ENCODE measurements at places on chromosomes 5 and 9.

DNA sequence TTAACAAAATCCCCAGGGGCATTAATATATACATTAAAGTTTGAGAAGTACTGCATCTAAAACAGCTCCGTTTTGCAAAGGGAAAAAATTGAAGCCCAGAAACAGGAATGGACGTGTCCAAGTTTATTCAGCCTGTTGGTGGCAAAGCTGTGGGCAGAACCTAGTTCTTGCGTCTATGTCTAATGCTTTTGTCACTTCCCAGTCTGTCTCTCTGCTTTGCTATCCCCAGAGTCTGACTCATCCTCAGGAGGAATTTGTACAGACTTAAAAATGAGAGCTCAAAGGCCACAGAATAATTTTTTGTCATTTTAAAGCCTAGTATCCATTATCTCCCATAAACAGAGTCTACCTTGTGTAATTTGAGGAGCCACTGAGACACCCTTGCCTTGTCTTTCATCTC is 330.9 kb upstream of the GRIA1 start:
- DNase-seq: no peak

DNA sequence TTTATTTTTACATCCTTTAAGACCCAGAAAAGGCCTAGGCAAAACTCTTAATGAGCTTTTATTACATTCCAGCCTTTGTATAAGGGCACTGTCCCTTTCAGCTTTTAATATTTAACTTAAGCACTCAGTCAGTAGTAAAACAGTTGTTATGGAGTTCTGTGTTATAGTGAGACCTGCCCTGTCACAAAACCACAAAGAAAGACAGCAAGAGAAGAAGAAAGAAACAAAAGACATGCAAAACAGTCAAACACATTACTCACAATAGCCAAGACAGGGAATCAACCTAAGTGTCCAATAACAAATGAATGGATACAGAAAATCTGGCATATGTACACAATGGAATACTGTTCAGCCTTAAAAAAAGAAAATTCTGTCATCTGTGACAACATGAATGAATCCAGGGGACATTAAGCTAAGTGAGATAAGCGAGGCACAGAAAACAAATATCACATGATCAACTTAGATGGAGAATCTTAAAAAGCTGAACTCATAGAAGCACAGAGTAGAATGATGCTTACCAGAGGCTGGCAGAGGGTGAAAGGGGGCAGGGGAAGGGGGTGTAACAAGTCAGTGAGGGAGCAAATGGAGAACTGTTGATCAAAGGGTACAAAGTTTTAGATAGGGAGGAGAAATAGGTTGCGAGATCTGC is 63.8 kb upstream of the CCNG1 start:
- no peak for DNase-seq

- DNase-seq: no peak
Measured at GRCh38 chr5:179415291-179416060, 70.2 kb upstream of the ADAMTS2 start.

DNA sequence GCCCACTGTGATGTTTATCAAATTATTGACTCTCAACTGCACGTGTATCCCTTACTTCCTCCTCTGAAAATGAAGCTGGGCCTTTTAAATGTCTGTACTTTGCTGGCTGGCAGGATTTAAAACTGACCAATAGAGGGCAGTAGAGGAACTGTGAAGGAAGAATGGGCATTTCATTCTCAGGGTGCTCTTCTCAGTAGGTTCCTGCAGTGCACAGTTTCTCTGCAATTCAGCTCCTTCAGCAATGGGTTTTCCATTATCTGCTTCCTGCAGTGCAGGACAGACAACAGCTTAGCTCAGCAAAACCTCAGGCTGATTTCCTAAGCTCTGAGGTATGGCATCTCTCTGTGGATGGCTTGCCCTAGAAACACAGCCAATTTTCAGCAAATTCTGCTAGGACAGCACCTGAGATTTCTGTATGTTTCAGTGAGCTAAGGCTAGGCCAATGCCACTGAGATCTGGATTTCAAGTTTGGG is 298.4 kb upstream of the PRDM9 start:
- DNase-seq: no peak

GRCh38 chr9:120619751-120620655 is 40.0 kb upstream of the CDK5RAP2 start:
- peak; percentile 10 for DNase-seq

GRCh38 chr5:67530609-67531255 is 334.1 kb upstream of the CD180 start:
- DNase-seq: no peak

DNA sequence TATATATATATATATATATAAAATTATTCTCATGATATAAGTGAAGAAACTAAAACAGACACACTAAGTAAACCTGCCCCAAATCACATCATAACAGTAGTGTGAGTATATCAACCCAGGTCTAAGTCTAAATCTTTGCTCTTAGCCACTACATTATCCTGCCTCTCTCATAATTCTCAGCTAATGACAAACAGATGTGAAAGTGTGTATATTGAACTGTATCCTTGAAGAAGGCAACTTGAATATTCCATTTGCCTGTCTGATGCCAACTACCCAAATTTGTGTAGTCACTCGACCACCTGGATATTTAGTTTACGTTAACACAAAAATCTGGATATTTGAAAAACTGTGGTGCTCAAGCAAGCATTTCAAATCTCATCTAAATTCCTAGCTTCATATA is 97.4 kb downstream of the PPP2R2B start:
- DNase-seq: no peak

DNA sequence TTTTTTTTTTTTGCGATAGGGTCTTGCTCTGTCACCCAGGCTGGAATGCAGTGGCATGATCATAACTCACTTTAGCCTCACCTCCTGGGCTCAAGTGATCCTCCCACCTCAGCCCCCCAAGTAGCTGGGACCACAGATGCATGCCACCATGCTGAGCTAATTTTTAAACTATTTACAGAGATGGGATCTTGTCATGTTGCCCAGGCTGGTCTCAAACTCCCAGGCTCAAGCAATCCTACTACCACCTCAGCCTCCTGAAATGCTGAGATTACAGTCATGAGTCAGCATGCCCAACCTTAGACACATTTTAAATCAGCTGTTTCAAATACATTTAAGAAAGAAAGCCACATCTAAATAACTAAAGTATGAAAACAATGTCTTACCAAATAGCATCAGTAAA is 439.0 kb downstream of the EBF1 start:
- no peak for DNase-seq

DNA sequence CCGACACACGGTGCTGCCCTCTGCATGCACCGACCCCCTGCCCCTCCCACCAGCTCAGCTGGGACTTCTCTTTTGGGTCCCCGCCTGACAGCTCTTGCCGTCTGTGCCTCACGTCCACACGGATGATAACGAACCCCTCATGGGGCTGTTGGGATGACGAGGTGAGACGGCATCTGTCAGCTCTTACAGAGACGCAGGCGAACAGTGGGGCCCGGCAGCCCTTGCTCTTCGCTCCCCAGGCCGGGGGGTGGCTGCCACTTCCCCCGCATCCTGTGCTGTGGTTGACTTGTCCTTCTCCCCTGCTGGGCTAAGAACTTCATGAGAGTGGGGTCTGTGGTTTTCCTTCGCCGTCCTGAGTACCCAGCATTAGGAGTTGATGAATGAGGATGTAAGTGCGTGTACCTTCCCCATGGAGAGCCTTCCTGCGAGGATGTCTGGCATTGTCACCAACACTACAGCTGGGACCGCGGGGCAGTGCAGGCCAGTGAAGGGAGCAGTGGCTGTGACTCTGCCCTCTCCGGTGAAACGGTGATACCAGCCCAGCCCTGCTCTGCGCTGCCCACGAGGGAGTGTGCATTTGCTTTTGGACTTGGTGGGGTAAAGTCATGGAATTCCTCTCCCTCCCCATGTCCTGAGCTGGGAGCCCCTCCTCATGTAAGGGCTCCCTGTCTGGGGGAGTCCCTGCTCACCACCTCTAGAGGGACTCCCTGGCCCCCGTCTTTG is 23.2 kb downstream of the HK3 start:
- no peak for DNase-seq

DNA sequence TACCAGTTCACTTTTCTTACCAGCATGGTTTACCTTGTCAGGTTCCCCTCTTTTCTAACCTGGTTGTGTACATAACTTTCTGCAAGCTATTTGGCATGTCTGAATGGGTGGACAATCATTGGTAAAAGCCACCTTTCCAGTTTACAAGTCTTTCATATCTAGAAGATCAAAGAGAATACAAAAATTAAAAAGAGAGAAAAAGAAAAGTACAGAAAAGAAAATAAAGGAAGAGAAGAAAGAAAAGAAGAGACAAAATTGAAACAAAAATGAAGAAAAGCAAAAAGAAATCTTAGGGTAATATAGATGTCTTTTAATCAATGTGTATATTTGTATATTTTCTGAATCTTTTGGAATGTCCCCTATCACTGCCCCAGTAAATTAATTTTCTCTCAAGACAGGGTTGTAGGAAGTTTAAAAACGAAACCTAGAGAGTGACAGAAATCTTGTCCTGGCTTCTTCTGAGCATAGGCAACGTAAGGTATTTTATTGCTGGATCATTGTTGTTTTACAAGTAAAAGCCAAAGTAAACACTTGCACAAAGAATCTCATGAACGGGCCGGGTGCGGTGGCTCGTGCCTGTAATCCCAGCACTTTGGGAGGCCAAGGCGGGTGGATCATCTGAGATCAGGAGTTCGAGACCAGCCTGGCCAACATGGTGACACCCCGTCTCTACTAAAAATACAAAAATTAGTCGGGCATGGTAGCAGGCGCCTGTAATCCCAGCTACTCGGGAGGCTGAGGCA is 98.7 kb upstream of the IFNE start:
- DNase-seq: no peak

DNA sequence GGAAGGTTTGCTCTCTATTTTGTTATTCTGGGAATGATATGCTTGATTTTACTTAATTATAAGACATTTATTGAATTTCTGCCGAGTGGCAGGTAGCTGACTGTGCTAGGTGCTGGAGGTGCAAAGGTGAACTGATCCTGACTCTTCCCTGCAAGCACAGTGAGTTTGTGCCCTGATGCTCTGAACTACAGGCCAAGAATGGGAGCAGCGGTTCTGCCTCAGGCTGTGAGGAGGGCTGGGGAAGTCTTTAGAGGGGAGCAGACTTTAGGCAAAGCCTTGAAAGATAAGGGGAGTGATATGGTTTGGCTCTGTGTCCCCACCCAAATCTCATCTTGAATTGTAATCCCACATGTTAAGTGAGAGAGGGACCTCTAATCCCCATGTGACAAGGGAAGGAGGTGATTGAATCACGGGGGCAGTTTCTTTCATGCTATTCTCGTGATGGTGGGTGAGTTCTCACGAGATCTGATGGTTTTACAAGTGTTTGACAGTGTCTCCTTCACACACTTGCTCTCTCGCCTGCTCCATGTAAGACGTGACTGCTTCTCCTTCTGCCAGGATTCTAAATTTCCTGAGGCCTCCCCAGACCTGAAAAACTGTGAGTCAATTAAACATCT is 73.1 kb downstream of the NDFIP1 start:
- no peak for DNase-seq

DNA sequence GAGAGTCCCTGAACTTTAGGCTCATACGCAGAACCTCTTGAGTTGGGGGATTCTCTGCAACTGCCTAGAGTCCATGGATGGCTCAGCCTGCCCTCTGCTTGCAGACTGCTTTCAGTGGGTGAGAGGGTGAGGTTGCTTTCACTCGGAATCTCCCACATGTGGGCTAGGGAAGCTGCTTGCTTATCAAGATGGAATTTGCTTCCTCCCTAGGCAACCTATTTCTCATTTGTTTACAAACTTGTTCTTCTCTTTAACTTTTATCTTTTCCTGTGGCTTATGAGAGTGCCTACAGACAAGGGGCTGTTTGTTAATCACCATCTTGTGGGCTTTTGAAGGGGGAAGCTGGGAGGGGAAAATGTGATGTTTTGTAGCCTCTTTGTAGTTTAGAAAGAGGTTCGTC is 10.0 kb downstream of the TLE4 start:
- no peak for DNase-seq

DNA sequence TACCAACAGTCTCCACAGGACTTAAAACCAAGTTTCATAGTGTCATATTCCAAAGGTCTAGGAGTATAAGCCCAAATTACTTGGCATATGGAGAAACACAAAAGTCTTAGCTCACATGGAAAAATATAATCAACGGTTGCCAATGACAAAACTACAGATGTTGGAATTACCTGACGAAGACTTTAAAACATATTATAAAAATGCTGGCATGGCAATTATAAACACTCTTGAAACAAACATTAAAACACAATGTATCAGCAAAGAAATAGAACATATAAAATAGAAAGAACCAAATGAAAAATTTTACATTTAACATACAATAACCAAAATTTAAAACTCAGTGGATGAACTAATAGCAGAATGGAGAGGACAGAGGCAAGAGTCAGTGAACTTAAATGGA is 7.9 kb upstream of the WDR41 start:
- DNase-seq: no peak

DNA sequence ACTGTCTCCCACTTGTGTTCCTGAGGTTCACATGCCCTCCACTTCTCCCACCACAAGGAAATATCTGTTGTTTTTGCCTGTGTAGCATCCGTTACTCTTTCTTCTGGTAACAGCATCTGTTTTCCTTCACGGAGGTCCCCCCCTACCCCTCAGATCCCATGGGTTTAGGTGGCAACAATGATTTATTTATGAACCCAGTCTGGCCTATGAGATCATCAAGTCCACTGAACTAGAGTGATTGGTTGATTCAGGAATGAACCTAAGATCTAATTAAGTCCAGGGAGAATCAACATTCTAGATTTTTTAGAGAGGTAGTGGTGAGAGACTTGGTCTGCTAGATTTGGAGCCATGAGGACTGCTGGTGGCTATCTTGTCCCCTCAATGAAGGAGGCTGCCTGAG is 166.8 kb downstream of the NR3C1 start:
- DNase-seq: no peak

- peak; percentile 89 for DNase-seq
Measured at GRCh38 chr5:54517512-54518145, at the start of gene SNX18. Gene SNX18 (plus strand): TSS chr5:54517759. CDS start chr5:54517953, 194 bp downstream.

DNA sequence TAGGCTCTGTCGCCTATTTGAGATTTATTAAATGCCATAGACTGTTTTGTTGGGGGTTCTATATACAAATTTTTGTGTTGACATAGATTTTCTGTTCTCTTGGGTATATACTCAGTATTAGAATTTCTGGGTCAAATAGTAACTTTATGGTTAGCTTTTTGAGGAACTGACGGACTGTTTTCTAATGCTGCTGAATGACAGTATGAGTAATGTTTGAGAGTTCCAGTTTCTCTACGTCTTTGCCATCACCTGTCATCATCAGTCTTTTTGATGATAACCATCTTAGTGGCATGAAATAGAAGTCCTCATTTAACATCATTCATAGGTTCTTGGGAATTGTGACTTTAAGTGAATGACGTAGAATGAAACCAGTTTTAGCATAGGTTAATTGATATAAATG is 60.1 kb downstream of the CCDC171 start:
- DNase-seq: no peak

GRCh38 chr5:76617675-76618074 is 5.5 kb downstream of the F2RL2 start:
- DNase-seq: no peak

- DNase-seq: no peak
Measured at GRCh38 chr9:30661925-30662324, 1722.5 kb upstream of the ACO1 start.

DNA sequence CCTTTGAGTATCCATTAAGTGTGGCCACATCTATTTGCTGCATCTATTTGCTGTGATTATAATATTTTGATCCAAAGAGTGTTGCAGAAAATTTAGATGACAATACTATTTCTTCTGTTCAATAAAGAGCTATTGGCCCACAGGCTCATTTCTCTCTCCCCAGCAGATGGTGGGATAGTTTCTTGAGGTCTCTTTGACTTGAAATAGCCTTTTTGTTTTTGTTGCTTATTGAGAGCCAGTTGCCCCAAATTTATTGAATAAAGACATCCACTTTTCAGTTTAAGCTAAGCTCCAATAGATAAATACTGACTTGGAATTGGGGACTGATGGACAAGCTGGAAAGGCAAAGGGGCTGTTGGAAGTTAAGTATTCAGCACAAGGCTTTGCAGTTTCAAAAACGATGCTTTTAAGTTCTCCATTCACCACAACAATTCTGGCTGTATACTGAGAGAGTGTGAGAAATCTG is 290.1 kb upstream of the MPDZ start:
- no peak for DNase-seq

All from activated effector memory CD4-positive, alpha-beta T cell treated with Interleukin-2 at 50 U/mL for 16 hours (primary cell).